Left forelimb (tissue), 1 donor: ENCODE measurements at places on chromosomes 5 and 9.

GRCh38 chr5:141492168-141492885 lies 3.4 kb downstream of the PCDHGC5 start:
- DNase-seq, result no peak

- DNase-seq, result no peak
These were observed 127.8 kb upstream of the NR4A3 start for GRCh38 chr9:99693888-99694287.

GRCh38 chr9:111843971-111844370 lies 49.2 kb upstream of the SHOC1 start:
- DNase-seq, result no peak

DNA sequence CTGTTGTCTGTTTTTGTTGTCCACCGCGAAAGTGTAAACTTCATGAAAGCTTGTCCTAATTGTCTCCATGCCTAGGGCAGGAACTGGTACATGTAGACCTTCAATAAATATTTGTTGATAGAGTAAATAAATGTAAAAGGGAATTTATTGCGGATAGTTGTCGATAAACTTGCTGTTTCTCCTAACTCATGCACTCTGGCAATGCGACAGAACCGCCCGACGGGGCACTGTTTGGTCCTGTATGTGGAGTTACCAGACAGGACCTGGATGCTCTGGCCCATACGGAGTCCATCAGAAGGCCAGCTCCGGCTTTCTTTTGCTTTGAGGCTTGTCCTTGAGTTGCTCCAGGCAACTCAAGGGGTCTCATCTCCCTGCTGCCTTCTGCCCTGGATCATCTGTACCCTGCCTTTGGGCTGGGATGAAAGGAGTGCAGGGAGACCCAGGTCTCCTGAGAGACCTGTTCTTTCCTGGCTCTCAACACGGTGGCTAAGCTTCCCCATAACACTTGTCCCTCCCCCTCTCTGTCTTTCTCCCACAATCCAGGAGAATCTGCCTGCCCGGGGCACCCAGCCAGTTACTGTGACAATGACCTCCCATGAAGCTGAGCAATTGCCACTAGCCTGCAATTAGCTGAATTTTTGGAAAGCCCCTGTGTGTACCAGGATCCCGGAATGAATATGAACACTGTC lies 149.5 kb upstream of the PTCH1 start:
- DNase-seq, result no peak

GRCh38 chr5:139204196-139204595 lies 6.0 kb upstream of the SIL1 start:
- no peak for DNase-seq

DNA sequence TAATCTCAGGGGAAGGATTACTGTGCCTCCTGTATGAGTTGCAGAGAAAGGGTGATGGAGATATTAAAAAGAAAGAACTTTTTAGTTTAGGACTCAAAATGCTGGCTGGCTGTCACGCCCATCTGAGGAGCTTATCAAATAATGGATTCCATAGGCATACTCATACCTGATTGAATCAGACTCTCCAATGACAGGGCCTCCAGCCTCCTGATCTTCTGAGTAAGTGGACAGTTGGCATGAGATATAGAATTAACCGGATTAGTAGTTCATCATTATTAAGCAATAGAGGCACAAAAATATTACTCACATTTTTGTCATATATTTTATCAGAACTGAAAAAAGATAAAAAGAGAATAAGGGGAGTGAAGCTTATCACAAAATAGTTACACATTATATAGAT lies 157.0 kb upstream of the RASA1 start:
- no peak for DNase-seq
